Kidney tubule cell (primary cell): ENCODE measurements at places on chromosomes 7 and 10.

DNA sequence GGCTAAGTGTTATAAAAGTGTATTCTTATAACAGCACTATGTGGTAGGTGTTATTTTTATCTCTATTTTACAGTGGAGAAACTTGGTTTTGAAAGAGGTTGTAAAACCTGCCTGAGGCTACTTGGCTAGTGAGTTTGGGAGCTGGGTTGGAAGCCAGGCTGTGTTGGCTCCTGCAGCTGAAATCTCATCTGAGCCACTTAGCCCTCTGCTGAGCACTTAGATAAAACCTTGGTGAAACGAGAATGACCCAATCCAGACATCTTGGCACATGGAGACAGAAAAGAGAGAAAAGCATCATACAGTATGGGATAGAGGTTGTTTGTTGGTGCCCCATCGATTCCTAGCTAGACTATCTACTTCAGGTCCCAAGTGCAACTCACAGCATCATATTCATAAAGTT lies 37.4 kb downstream of the BLNK start:
- DNase-seq: no peak

GRCh38 chr7:66359656-66360211 lies 154.6 kb downstream of the TPST1 start:
- no peak for DNase-seq

- DNase-seq: no peak
Measured at GRCh38 chr10:63901881-63902280, 380.7 kb downstream of the REEP3 start.

- no peak for DNase-seq
Measured at GRCh38 chr10:15393139-15393825, 22.2 kb upstream of the FAM171A1 start.
